Heart left ventricle (tissue), 16 donors: ENCODE measurements at places on chromosomes 6 and 20. TPM values are rescaled to one million over a fixed set of nuclear protein-coding genes. Genes with fewer than 3 reads are reported as not detected.

DNA sequence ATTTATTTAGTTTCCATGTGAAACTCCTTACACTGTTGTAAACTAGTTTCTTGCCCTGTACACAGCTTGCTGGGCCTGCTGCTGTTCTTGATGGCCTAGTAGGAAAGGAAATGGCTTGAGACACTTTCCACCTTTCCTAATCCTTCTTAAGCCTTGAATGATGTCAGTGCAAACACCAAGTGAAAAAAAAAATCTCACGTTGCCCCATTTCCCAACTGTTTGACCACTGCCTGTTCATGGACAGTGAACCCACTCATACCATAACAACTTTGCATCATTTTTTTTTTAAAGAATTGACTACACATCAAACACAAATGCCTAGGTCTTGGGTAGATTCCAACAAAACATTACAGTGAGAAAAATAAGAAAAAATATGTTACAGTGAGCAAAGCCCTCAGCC is 653.6 kb upstream of the FLRT3 start:
- no peaks in the 10 kb centered on the region for H3K36me3 ChIP-seq
- no peaks in the 10 kb centered on the region for H3K27me3 ChIP-seq
- no peak overlapping the region for H3K4me3 ChIP-seq
- H3K27ac ChIP-seq, result no peak overlapping the region

GRCh38 chr6:87641065-87641692 is 51.2 kb downstream of the ORC3 start:
- no peaks in the 10 kb centered on the region for H3K36me3 ChIP-seq
- no peak overlapping the region for H3K4me3 ChIP-seq
- H3K27me3 ChIP-seq, result no peaks in the 10 kb centered on the region

DNA sequence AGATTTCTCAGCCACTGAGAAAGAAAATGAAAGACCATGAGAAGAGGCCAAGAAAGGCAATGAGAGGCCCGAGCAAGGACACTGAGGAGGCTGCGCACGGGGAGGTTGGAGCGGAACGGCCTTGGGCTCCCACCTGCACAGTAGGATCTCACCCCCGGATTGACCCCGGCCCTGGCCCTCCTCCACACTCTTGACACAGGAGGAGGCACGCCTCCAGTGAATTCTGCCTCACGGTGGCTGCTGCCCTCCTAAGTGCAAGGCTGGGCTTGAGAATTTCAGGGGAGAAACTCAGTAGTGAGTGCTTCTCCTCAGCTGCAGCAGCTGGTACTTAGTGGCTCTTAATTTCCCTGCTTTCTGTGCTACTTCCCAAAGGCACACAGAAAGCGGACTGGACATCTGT is 18.0 kb downstream of the MRPL14 start:
- H3K4me3 ChIP-seq, result no peak overlapping the region
- H3K36me3 ChIP-seq, result peaks cover 5% of the 10 kb centered on the region
- H3K4me1 ChIP-seq, result peaks cover 27% of the 10 kb centered on the region
- no peaks in the 10 kb centered on the region for H3K27me3 ChIP-seq
- no peak for DNase-seq
- peak overlapping the region; percentile 89 for H3K27ac ChIP-seq

- H3K4me1 ChIP-seq, result no peaks in the 10 kb centered on the region
- no peak overlapping the region for H3K4me3 ChIP-seq
- H3K36me3 ChIP-seq, result peaks cover 71% of the 10 kb centered on the region
- H3K27ac ChIP-seq, result no peak overlapping the region
- H3K27me3 ChIP-seq, result no peaks in the 10 kb centered on the region
- no peak for DNase-seq
Measured at GRCh38 chr6:20117474-20117873, 94.8 kb downstream of the MBOAT1 start.

PTCHD4 gene
- total RNA-seq, result 0.37 TPM

DNA sequence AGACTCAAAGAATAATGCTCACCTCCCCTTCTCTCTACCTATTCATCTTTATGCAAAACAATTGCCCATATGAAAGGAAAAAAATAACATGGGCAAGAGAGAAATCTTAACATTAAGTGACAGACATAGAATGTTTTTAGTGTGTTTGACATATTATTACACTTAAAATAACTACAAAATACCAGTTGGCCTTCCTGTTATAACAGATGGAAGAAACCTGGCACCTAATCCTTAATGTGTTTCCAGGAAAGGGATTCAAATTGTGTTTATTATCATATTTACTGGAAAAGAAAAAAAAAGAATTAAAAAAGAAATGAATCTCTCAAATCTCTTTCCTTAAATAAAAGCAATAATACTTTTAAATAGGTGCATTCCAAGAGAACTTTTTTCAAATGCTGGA is 158.6 kb downstream of the LAMP5 start:
- H3K4me1 ChIP-seq, result no peaks in the 10 kb centered on the region
- DNase-seq, result no peak
- peaks cover 4% of the 10 kb centered on the region for H3K27me3 ChIP-seq

DNA sequence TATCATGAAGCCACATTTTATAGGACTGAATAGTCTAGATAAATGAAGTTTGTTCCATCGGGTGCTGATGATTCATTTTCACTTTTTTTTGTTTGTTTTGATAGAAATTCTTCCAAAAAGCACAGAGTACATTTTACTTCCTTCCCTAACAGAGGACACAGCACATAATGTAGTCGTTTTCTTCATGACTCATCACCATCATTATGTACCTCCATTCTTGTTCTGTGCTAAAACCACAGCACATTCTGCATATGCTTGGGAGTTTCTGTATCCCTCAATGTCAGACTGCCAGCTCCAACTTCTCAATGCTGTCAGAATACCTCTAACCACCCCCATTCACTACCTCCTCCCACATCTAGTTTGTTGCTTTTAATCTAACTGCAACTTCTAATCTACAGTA is 1004.9 kb upstream of the ADGRB3 start:
- no peak overlapping the region for H3K27ac ChIP-seq
- no peaks in the 10 kb centered on the region for H3K36me3 ChIP-seq
- H3K4me1 ChIP-seq, result no peaks in the 10 kb centered on the region
- no peaks in the 10 kb centered on the region for H3K27me3 ChIP-seq
- DNase-seq, result no peak

RAD21L1 gene
- not detected for total RNA-seq

GRCh38 chr6:65745614-65746013 is 38.6 kb upstream of the EYS start:
- no peak overlapping the region for H3K27ac ChIP-seq
- no peak for DNase-seq
- H3K27me3 ChIP-seq, result no peaks in the 10 kb centered on the region
- no peaks in the 10 kb centered on the region for H3K4me1 ChIP-seq
- H3K36me3 ChIP-seq, result no peaks in the 10 kb centered on the region
- H3K4me3 ChIP-seq, result no peak overlapping the region

TFAP2A gene
- total RNA-seq, result 0.19 TPM

GRCh38 chr6:64838726-64839125 is 868.3 kb downstream of the EYS start:
- no peak overlapping the region for H3K4me3 ChIP-seq
- H3K27me3 ChIP-seq, result no peaks in the 10 kb centered on the region
- DNase-seq, result no peak
- no peak overlapping the region for H3K27ac ChIP-seq
- H3K36me3 ChIP-seq, result no peaks in the 10 kb centered on the region

GRCh38 chr6:148620579-148621298 is 126.1 kb upstream of the UST start:
- no peak for DNase-seq
- no peak overlapping the region for H3K4me3 ChIP-seq
- no peak overlapping the region for H3K27ac ChIP-seq
- H3K36me3 ChIP-seq, result no peaks in the 10 kb centered on the region

CYP21A2 gene
- total RNA-seq, result 0.69 TPM
